ENCODE measurements at places on chromosomes 2 and 18.

DNA sequence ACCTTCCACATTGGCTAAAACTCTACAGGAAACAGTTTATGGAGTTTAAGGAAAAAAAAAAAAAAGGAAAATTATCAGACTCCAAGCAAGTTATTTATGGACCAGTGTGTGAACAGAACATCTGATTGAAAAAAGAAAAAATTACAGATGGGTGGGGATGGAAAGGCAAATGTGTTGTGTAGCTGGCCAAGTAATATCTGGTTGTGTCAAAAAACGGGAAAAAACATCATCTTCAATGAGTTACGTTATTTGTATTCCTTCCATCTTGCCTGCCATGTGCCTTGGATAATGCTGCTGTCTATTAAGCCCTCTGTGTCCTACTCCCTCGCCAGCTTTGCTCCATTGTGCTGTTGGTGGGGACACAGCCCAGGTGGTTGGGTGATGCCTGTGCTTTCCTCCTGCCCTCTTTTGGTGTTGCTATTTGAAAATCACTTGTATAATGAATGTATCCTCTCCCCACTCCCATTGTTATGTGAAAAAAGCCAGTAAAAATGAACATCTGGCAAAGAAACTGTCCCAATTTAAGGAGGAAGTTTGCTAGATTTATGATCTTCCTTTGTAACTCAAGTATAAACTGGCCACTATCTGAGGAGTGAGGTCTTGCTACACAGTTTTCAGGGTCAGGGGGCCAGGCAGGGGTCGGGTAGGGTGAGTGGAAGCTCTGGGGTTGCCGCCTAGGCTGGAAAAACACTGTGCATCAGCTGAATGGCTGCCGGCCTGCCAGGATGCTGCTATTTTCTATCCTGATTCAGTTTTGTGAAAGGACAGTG, 155.9 kb downstream of the FMNL2 start:
- no peak for DNase-seq

DNA sequence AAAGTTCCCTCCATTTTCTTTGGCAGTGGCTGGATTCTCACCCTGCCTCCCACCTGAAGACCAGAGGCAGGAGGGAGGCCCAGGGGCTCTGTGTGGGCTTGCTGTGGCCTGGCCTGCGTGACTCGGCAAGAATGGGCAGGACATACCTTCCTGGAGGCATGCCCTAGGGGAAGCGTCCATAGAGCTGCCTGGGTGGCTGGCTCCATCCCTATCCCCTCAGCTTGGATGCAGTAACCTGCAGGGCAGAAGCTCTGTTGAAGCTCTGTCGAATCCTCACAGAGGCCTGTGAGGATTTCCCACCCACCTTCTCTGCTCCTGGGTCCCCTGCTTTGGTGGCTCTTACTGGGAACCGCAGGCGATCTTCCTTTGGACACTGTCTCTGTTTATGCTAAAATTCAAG, 1.3 kb upstream of the PRSS56 start:
- DNase-seq, result no peak

GRCh38 chr2:240564561-240565332, 3.5 kb upstream of the RNPEPL1 start:
- no peak for DNase-seq

- no peak for DNase-seq
Measured at GRCh38 chr2:215831296-215831913, 181.9 kb downstream of the MREG start.

DNA sequence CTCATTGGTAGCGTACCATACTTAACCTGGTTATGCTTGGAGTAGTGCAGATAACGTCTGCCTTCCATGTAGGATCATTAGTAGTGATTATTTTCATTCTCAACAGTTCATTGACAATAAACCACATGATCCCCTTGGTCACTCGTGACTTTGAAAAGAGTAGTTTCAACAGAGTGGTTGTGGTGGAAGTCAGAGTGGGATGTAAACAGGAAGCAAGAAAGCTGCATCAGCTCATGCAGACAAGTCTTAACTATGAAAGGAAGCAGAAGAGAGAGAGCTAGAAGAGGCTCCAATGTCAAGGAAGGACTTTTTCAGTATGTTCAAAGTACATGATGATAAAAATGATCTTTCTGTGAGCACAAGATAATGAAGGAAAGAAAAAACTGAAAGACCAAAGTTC, 287.4 kb downstream of the MBD2 start:
- DNase-seq, result no peak

GRCh38 chr2:124702777-124703176, 677.7 kb downstream of the CNTNAP5 start:
- no peak for DNase-seq

- no peak for DNase-seq
Measured at GRCh38 chr2:147860009-147860408, 15.2 kb downstream of the ACVR2A start.

- DNase-seq, result no peak
Measured at GRCh38 chr2:907706-908105, 42.9 kb upstream of the SNTG2 start.

DNA sequence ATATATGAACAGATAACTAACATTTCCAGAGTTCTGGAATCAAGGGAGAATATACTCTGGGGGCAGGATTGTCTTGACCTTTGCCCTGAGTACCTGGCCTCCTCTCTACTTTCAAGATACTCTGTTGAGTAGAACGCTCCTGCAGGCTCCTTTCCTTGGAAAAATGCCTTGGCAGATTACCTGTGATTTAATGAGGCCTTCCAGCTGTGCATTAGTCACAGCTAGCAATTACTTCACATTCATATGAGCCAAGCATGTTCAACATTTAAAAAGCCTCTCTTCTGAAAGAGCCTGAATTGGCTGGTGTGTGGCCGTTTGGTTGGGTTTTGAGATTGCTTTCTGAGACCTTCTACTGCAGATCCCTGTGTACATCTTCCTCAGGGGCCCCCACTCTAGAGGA, 142.2 kb downstream of the PLCL1 start:
- no peak for DNase-seq

GRCh38 chr2:19623488-19623887, 265.1 kb upstream of the OSR1 start:
- no peak for DNase-seq

DNA sequence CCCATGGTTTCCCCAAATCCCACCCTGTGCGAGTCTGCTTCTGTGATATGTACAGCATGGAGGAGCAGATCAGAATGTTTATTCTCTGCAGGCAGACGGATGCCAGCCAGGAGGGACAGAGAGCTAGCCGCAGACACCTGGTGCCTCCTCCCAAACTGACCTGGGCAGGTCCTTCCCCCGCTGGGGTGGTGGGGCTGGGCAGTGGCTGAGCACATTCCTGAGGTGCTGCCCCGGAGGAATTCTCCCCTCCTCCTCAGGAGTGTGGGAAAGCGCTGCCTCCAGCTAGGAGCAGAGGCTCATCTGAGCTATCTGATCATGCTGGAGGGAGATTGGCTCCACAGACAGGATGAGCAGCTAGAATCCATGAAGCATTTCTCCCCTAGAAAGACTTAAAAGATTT, 21.7 kb downstream of the C2orf92 start:
- DNase-seq, result no peak

- DNase-seq, result no peak
Measured at GRCh38 chr2:190948671-190949070, 65.3 kb downstream of the STAT1 start.

DNA sequence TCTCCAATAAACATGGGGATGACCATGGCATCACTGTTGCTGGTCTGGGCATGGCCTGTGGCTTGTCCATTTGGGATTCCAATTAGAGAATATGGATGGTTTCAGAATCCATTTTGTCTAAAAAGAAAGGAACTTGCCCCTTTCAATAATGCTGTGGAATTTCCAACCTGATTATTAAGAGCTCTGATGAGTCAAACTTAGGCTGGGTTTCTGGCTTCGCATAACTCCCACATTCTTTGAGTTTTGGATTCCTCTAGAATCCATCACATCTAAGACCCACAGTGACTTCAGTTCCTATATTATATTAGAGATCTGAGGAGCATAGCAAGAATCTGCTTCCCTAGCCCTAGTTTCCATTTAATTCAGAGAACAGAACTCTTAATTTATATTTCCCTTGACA, 531.5 kb downstream of the TNS1 start:
- DNase-seq, result no peak

- no peak for DNase-seq
Measured at GRCh38 chr2:95007822-95008221, 17.7 kb upstream of the MAL start.

- DNase-seq, result no peak
Measured at GRCh38 chr2:108034843-108035242, 48.5 kb downstream of the SLC5A7 start.

GRCh38 chr2:43157506-43158246, 68.7 kb downstream of the ZFP36L2 start:
- DNase-seq, result no peak

GRCh38 chr2:153294199-153294786, 184.3 kb downstream of the RPRM start:
- DNase-seq, result no peak

DNA sequence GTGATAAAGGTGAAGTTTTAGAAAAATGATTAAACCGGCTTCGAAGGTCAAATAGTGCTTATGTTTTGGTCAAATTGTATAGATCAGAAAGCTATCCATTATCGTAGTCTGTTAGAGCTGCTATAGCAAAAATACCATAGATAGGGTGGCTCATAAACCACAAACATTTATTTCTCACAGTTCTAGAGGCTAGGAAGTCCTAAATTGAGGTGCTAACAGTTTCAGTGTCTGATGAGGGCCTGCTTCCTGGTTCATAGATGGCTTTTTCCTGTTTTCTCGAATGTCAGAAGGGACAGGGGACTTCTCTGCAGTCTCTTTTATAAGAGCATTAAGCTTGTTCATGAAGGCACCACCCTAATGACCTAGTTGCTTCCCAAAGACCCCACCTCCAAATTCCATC, 186.6 kb upstream of the ERBB4 start:
- DNase-seq, result no peak

DNA sequence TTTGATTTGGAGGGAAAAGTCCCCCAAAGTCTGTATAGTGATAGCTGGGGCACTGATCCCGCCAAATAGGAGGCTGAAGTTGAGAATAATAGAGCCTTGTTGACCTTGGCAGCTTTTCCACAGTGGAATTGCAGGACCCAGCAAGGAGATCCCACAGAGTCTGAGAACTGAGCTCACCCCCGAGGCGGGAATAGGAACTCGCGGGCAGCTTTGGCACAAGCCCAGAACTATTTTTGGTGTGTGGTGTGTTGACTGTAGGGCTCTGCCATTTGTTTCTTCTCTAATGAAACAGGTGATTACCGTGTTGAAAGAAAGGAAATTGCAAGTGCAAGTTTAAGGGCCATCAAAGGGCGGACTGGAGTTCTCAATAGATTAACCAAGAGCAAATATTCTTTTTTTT, 34.0 kb downstream of the SH3RF3 start:
- DNase-seq, result no peak

GRCh38 chr2:109295070-109295780, 166.2 kb downstream of the SH3RF3 start:
- no peak for DNase-seq

DNA sequence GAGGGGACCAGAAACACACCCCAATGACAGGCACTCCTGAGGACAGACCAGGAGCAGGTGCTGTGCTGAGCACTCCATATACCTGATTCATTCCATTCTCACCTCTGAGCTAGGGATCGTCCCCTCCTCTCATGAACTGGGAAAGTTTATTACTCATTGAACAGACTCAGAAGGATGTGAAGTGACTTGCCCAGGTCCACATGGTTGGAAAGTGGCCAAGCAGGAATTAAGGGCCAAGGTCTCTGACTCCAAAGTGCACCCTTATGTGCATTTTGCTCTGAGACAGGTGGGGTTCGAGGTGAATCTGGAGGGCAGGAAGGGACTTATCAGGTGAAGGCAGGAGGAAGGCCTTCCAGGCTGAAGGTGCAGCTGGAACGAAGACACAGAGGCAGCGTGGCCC, 25.1 kb upstream of the PLB1 start:
- DNase-seq, result no peak

GRCh38 chr2:54239427-54239826, 16.6 kb downstream of the TSPYL6 start:
- no peak for DNase-seq

- no peak for DNase-seq
Measured at GRCh38 chr18:7760967-7761948, 194.1 kb downstream of the PTPRM start.

GRCh38 chr2:119367472-119368099, 809 bp downstream of the DBI start:
- DNase-seq, result peak; percentile 24

DNA sequence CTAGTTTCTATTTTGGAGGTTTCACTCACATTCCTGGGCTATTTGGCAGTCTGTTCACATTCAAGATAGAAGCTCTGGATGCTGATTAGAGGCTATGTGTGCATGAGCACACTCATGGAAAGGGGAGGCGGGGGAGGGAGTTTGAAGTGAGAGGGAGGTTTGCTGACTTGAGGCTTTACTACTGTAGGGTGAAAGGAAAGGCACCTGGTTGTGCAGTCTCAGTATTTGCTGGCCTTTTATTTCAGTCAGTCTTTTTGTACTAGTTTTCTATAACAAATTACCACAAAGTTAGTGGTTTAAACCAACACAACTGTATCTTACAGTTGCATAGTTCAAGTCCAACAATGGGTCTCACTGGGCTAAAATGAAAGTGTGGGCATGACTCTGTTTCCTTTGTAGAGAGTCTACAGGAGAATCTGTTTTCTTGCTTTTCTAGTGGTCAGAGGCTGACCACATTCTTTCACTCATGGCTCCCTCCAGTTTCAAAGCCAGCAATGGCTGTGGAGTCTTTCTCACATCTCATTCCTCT, 47.7 kb upstream of the NR4A2 start:
- no peak for DNase-seq

DNA sequence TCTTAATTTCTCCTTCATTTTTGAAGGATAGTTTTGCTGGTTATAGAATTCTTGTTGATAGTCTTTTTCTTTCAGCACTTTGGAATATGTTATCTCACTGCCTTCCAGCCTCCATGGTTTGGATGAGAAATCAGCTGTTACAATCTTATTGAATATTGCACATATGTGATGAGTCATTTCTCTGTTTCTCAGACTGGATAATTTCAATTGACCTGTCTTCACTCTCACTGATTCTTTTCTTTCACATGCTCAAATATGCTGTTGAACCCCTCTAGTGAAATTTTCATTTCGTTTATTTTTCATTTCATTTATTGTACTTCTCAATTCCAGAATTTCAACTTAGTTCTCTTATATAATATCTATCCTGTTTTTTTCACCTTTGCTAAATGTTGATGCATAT, 22.2 kb downstream of the PDK1 start:
- no peak for DNase-seq

DNA sequence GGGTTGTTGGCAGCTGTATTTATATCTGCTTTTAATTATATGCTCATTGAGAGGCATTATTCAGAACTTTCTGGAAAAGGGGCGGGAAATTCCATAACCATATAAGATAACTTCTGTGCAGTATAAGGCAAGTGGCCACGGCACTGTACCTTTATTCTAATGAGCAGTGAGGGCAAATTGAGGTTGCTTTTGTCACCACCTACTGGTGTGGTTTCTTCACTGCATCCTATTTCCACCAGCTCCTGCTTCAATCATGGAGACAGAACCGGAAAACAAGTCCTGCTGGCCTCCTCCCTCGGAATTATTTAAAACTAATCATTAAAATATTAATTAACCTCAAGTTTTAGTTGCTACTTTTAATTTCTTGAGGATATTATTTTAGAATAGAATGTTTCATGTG, 759.4 kb downstream of the CBLN2 start:
- no peak for DNase-seq

GRCh38 chr18:55483266-55483871, 104.6 kb downstream of the TCF4 start:
- DNase-seq, result no peak

GRCh38 chr2:48414980-48415835, 114.7 kb upstream of the STON1 start:
- no peak for DNase-seq

- no peak for DNase-seq
Measured at GRCh38 chr18:3468066-3468705, 18.2 kb downstream of the TGIF1 start.
